ENCODE measurements at places on chromosomes 7 and 10.

GRCh38 chr7:7693881-7694280 is 24.5 kb downstream of the RPA3 start:
- DNase-seq, result no peak

GRCh38 chr7:133431134-133431724 is 178.4 kb downstream of the EXOC4 start:
- DNase-seq, result no peak

GRCh38 chr10:11265484-11265883 is 247.8 kb downstream of the CELF2 start:
- no peak for DNase-seq

- no peak for DNase-seq
Observed at GRCh38 chr7:79361214-79361613, 92.3 kb downstream of the MAGI2 start.

- DNase-seq, result no peak
Observed at GRCh38 chr10:74052994-74053393, 55.1 kb downstream of the VCL start.

DNA sequence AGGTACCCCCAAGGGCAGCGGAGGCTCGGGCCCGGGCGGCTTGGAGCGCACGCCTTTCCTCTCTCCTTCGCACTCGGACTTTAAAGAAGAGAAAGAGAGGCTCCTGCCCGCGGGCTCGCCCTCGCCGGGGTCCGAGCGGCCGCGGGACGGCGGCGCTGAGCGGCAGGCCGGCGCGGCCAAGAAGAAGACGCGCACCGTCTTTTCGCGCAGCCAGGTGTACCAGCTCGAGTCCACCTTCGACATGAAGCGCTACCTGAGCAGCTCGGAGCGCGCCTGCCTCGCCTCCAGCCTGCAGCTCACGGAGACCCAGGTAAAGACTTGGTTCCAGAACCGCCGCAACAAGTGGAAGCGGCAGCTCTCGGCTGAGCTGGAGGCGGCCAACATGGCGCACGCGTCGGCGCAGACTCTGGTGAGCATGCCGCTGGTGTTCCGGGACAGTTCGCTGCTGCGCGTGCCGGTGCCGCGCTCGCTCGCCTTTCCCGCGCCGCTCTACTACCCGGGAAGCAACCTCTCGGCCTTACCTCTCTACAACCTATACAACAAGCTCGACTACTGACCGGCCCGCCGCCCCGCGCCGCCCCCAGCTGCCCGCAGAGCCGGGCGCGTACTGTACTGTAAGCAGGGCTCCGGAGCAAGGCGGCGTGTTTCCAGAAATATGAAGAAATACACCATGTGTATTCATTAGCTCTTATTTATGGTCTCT is 1.8 kb downstream of the HMX2 start:
- DNase-seq, result no peak

GRCh38 chr10:86065711-86066251 is 300.8 kb downstream of the GRID1 start:
- DNase-seq, result no peak

DNA sequence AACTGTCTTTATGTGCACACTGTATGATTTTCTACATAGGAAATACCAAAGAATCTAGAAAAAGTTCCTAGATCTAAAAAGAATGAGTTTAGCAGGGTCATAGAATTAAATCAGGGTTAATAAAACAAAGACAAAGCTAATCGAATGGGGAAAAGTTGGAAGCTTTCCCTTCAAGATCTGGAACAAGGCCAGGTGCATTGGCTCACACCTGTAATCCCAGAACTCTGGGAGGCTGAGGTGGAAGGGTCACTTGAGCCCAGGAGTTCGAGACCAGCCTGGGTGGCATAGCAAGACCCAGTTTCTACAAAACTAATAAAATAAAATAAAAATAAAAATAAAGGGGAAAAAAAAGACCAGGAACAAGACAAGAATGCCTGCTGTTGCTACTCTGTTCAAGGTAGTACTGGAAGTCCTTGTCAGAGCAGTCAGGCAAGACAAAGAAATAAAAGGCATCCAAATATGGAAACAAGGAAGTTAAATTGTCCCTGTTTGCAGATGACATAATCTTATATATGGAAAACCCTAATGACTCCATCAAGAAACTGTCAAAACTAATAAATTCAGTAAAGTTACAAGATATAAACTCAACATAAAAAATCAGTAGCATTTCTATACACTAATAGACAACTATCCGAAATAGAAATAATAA is 76.1 kb upstream of the RHEB start:
- no peak for DNase-seq

- no peak for DNase-seq
Observed at GRCh38 chr7:38903057-38903456, 5.9 kb downstream of the VPS41 start.

- DNase-seq, result no peak
Observed at GRCh38 chr10:50600831-50601477, 22.8 kb downstream of the SGMS1 start.

DNA sequence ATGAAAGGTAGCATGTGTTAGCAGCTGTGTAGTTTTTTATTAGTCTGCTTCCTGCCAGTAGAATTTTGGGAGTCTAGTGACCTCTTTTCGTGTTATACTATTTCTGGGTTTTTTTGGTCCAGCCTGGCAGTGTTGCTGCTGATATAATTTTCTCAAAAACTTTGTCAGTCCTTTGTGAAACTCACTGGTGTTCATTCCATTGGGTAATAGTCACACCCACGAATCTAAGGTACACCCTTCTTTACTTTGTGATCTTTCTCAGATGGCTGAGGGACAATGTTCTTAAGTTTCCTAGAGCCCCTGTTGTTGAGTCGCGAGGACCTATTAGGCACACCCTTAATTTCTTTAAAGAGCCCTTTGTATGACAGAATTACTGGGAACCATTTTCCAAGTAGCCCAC is 52.3 kb downstream of the TPST1 start:
- DNase-seq, result no peak

Measured in CD4-positive, CD25-positive, alpha-beta regulatory T cell (primary cell).